ENCODE measurements at places on chromosomes 4 and X.
A peak's percentile ranks its signal among the peaks of the same experiment; 100 is the strongest.

- DNase-seq: no peak
Observed at GRCh38 chrX:129748305-129748704, 9.5 kb downstream of the XPNPEP2 start.

DNA sequence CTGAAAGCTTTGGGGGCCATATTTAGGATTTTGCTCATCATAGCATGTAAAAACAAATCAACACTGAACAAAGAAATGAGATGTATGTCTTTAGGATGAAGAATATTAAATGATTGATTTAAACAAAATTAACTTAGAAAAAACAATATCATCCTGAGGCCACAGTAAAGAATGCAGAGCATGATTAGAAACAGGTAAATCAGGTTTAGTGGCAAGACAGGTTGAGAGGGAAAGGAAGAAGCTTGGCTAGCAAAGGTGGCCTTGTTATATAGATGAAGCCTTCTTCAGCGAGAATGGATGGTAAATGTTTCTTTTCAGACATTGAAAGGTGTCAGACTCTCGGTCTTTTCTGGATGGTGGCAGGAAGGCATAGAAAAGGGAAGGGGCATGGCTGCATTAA lies 11.9 kb upstream of the MAGEB16 start:
- no peak for DNase-seq

- no peak for DNase-seq
Observed at GRCh38 chrX:103792916-103793544, 16.4 kb downstream of the PLP1 start.

- no peak for DNase-seq
Observed at GRCh38 chr4:108555701-108556100, 64.7 kb upstream of the RPL34 start.

DNA sequence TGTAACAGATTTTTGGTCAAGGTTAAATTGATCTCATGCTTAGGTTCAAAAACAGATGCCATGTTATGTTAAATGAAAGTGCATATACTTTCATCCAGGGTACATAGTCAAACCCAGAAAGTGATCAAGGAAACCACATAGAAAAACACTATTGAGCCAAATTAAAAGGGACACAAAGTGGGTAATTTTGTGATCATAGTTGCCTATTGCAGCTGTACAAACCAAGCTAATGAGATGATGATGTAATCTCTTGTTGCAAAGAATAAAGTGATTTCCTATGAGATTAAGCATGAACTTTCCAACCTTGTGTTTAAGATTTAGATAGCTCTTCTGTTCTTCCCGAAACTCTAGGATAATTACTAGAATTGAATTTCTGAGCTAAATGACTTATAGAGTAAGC lies 20.2 kb upstream of the LIMCH1 start:
- DNase-seq: no peak

- peak; percentile 1 for DNase-seq
Observed at GRCh38 chrX:10050481-10050880, 83.3 kb downstream of the CLDN34 start.

DNA sequence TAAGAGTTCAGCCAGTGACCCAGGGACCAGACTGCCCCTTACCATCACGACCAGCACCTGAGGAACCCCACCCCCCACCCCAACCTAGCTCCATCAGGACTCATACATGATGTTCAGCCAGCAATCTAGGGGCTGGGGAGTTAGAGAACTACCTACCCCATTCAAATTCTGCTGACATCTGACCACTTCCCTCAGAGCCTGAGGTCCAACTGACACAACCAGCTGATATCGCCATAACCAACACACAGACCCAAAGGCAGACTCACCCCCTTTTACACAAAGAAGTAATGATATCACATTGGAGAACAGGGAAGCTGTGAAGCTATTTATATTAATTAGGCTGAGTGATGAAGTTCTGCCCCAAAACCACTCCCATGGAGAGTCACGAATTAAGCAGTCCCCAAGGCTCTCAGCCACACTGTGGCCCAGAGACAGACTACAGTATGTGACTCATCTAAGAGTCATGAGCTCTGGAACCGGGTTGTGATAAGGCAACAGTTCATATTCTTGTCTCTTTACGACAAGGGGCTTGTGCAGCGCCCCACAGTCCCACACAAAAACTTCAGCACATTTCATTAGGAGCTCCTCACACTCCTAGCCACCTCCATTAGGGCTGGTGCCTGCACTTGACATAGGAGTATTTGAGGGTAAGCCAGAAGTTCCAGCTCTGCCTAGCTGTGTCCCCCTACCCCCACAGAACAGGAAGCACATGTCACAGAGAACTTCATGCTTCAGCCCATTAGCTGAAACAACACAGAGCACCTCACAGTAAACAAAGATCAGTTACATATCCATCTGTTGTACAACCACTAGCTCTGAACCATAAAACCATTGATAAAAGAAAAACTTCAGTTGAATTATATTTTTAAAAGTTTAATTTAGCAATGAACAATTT lies 184.7 kb upstream of the ZCCHC13 start:
- no peak for DNase-seq

GRCh38 chr4:874056-874455 lies 48.1 kb upstream of the CPLX1 start:
- DNase-seq: no peak

DNA sequence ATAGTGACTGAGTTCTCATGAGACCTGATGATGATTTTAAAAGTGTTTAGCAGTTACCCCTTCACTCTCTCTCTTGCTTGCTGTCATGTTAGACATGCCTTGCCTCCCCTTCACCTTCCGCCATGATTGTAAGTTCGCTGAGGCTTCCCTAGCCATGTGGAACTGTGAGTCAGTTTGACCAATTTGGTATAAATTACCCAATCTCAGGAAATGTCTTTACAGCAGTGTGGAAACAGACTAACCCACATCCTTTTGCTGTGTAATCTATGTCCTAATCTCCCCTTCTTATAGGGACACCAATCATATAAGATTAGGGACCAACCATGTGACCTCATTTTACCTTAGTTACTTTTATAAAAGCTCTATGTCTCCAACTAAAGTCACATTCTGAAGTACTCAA lies 677.8 kb downstream of the ADGRL3 start:
- DNase-seq: no peak

DNA sequence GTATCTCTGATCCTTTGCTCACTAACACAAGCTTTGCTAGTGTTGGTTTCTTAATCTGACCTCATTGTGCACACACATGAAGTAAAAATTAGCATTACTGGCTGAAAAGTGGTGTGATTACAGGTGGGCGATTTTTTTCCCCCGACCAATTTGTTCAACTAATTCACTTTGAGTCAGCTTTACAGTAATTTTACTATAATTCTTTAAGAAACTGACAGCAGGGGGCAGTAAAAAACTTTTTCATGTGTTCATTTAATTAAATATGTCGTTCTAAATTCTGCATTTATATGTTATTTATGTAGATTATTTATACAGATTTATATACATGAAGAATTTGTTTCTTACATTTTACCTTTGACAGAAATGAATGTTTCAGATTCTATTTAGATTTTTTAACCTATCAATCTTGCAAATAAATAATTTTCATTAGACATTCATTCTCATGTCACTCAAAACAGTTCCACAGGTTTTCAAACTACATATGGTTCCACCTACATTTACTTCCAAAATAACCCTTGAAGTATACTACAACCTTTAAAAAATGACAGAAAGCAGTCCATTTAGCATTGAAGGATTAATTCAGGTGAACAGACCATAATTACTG lies 17.5 kb downstream of the PALLD start:
- DNase-seq: no peak

GRCh38 chrX:67749536-67749935 lies 205.7 kb downstream of the AR start:
- no peak for DNase-seq

DNA sequence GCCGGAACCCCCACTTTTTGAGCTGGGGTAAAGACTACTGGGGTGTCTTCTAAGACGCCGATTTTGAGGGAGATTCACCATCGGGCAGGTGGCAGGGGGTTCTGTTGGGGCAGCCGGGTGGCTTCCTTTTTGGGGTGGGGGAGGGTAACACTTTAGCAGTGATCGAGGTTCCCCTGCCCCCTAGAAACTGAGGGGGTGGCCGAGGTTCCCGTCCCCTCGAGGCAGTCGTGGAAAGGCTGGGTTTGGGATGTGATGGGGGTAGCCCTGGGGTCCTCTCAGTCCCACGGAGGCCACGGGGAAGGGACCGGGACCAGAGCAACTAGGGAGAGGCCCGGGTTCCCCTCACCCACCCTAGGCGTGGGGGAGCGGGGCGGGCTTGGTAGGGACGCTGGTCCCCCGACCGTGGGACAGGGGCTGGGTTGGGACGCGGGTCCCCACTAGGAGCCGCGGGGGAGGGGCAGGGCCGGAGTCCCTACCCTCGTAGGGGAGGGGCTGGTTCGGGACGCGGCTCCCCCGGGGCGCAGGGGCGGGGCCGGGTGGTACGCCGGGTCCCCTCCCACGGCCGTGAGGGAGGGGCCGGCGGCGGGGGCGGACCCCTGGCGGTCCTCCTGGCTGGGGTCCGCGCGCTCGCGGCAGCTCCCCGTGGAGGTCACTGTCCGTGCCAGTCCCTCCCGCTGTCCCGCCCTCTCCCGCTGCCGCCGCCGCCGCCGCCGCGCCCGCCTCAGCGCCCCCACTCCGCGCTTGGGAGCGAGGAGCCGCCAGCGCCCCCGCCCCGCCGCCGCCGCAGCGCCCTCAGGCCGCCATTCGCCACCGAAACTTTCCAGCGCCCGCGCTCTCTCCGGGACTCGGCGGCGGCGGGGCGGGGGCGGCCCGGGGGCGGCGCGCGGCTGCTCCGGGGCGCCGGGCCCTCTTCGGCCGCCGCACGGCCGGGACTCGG lies at the start of gene TBL1X:
Gene TBL1X, plus strand, starts transcription at position 624 of the 937 bp plus-strand sequence. CDS start 188,529 bp downstream, outside the sequence.
- peak; percentile 32 for DNase-seq

- DNase-seq: no peak
Observed at GRCh38 chrX:136768469-136769084, 12.2 kb downstream of the ARHGEF6 start.

- DNase-seq: no peak
Observed at GRCh38 chr4:149784018-149784417, 31.6 kb downstream of the IQCM start.

GRCh38 chrX:64843224-64843623 lies 133.0 kb downstream of the ZC4H2 start:
- no peak for DNase-seq

DNA sequence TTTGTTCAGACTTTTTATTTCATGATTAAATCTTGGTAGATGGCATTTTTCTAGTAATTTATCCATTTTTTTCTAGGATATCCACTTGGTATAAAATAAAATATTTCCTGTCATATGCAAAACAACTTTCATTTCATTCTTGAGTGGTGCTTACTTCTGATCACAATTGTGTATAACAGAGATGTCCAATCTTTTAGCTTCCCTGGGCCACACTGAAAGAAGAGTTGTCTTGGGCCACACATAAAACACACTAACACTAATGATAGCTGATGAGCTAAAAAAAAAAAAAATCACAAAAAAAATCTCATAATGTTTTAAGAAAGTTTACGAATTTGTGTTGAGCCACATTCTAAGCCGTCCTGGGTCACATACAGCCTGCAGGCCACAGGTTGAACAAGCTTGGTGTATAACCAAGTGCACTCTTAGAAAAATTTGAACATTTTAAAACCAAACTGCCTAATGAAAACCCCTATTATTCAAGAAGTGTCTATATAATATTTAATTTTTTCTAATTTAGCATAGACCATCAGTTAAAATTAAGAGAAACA lies 41.3 kb upstream of the SPP1 start:
- DNase-seq: no peak

DNA sequence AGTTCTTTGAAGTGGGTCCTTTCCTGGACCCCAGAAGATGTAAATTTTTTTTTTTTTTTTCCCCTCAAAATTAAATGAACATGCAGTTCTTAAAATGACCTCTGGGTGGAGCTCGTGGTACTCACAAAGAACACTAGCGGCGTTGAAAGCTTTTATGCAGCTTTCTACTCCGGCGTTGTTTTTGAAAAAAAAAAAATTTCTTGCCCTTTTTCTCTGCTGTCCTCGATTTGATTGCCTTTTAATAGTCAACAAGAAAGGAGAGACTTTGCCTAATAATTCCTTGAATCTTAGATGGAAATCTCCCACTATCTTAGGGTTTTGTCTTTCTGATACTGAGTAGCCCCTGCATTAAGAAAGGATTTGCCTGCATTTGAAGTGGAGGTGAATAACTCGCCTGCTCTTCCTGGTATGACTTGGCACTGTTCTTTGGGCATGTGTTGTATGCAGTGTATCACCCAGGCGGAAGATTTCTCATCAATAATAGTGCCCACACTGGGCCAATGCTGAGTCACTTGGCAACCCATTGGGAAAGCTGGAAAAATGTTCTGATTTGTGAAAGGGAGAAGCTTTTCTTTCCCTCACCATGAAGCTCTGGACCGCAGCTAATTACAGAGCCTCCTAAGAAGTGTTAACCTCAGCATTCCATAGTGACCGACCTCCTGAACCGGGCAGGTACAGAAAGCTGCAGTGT lies 104.0 kb downstream of the PHEX start:
- DNase-seq: no peak

- DNase-seq: no peak
Observed at GRCh38 chr4:168453146-168453545, 27.1 kb downstream of the DDX60L start.

DNA sequence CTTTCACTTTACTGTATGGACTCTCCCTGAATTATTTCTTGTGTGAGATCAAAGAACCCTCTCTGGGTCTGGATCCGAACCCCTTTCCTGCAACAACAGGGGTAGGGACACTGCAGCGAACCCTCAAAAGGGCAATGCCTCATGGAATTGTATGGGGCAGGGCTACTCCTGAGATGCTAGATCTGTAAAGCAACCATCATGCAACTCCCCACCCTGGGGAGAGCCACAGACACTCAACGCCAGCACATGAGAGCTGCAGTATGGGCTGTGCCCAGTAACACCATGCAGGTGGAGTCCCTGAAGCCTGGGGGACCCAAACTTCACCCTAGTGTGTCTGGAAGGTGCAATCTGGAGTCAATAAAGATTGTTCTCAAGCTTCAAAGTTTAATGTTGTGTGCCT lies 304.7 kb downstream of the DCHS2 start:
- no peak for DNase-seq

GRCh38 chr4:112099701-112100297 lies 45.5 kb upstream of the FAM241A start:
- DNase-seq: no peak

GRCh38 chr4:26507286-26507685 lies 17.0 kb upstream of the CCKAR start:
- DNase-seq: no peak
